ENCODE measurements at places on chromosomes 7 and 10.

DNA sequence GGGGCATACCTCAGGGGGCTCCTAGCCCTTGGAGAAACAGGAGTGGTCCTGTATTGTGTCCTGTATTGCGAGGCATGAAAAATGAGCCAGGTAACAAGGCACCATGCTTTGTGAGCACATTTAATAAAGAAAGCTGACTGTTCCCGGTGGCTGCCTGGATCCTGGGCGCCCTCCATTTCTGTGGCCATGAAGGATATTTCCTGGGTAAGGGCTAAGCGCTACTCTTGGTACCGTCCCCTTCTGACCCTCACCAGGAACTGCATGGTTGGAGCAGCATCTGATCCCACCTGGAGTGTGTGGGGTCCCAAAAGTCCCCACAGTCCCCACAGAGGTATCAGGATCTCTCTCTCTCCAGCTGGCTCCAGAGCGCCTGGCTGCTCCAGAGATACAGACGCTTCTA lies 139.5 kb downstream of the MAPK8 start:
- no peak for DNase-seq

DNA sequence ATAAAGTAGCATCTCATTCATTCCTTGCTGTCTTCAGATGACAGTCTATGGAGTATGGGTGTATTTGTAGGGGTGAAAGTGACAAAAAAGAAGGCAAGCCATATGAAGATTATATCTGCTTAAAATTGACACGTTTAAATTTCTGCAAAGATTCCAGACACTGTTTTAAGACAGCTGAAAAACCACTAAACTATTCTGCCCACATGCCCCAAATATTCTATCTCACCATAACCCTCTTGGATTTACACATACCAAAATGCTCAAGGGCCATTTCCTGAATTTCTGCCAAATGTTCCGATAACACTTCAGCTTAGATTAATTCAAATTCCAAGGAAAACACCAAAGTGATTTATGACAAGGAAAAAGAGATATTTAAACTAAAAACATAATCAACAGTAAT lies 99.9 kb upstream of the IL6 start:
- DNase-seq = no peak

DNA sequence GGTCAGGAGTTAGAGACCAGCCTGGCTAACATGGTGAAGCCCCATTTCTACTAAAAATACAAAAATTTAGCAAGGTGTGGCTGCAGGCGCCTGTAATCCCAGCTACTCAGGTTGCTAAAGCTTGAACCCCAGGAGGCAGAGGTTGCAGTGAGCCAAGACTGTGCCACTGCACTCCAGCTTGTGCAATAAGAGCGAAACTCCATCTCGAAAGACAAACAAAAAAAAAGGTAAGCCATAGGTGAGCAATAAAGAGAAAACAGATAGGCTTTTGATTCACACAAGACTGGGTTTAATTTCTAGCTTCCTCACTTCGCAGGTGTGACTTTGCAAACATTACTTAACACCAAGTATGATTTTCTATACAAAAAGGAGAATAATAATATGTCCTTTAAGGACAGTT lies 72.3 kb upstream of the ACBD5 start:
- no peak for DNase-seq

- no peak for DNase-seq
These were observed 20.7 kb downstream of the TOMM7 start for GRCh38 chr7:22801912-22802311.

DNA sequence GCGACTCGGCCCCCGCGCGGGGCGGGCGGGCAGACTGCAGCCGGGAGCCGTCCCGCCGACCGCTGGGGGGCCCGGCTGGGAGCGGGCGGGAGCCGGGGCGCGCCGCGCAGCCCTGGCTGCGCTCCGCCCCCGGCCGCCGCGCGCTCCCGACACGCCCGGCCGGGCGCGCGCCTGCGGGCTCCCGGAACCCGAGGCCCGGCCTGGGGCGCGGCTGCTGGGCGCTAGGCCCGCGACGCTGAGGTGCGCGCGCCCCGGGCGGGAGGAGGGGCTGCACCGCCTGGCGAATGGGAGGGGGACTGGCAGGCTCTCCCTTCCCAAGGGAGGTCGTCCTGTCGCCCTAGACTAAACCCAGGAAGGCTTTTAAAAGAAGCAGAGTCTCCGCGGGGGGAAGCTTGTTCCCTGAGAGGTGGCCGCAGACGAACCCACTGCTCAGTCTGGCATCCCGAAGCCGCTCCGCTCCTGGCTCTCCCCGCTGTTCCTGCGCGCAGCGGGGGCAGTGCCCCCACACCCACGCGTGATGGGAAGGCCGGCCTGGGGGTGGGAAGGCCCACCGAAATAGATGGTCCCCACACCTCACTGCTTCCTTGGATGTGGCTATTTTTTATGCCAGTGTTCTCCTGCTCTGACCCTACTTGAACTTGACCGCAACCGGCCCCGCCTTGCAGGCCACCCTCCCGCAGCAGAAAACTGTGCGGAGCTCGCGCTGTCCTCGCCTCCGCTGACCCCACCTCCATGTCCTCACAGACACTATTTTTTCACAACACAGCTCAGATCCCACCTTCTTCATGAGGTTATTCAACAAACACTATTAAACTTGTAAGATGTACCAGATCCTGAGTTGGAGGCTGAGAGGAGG lies at the start of gene VOPP1:
VOPP1 (minus strand) TSS at position 125 of the 856 bp plus-strand sequence. CDS start 178 bp downstream, outside the sequence.
- peak; percentile 77 for DNase-seq

DNA sequence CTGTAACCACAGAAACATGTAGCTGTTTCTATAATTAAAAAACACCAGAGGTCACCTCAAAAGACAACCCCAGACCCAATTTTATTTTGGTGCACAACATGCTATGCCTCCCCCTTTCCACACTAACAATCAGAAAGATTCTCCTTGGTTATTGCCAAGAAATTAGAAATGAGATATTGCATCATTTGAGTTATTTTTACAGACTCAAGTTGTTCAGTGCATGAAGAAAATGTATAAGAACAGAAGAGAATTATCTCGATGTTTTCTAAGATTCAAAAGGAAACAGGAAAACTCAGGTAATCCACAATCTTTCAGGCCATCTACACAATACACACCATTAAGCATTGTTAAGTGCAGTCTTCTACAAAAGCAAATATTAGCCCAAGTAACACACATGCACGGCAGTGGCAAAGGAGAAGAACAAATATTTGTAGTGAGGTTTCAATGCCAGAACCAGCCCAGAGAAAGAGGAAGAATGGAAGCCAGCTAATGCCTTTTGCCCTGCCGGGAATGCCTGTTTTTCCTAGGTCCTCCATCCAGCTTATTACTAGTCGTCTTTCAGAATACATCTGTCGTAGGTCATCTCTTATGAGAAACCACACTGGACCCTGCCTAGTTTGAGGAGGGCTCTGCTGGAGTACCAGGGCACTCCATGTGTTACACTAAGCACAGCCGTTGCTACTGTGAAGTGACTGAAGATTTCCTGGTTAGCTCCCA lies 67.6 kb upstream of the C1GALT1 start:
- no peak for DNase-seq

GRCh38 chr10:98608411-98608810 lies 161.7 kb upstream of the HPS1 start:
- DNase-seq = no peak

GRCh38 chr7:132298790-132299189 lies 277.5 kb downstream of the PLXNA4 start:
- no peak for DNase-seq

DNA sequence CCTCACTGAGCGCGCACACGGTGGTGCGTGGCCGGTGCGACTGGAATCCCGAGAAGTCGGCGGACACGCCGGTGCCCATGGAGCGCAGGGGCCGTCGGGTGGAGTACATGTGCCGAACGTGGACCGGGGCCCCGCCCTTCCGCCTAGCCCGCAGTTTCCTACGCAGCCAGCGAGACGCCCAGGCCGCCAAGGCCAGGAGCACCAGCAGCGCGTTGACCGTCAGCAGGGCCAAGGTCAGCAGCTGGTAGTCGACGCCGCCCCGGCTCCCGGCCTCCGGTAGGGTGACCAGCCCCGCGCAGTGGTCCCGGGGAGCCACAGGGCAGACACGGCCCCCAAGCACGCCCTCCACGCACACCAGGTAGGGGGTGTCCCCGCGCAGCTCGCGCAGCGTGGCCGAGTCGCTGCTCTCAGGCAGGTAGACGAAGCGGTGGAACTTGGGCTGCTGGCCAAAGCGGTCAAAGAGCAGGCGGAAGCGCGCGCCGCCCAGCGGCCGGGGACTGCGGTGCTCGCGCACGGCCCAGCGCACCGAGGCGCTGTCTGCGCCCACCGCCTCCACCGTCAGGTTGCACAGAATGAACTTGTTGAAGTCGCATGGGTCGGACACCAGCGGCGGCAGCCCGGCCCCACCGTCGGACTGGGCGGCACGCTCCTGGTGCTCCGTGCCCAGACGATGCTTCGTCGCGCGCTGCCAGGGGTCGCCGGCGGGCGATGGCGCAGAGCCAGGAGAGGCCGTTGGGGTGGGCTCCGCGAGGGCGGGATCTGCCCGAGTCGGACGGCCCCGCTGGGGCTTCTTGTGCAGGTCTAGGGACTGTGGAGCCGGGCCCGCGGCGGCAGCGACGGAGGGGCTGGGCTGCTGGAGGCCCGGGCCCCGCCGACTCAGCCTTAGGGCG lies 2.2 kb downstream of the TRIL start:
- peak; percentile 41 for DNase-seq

DNA sequence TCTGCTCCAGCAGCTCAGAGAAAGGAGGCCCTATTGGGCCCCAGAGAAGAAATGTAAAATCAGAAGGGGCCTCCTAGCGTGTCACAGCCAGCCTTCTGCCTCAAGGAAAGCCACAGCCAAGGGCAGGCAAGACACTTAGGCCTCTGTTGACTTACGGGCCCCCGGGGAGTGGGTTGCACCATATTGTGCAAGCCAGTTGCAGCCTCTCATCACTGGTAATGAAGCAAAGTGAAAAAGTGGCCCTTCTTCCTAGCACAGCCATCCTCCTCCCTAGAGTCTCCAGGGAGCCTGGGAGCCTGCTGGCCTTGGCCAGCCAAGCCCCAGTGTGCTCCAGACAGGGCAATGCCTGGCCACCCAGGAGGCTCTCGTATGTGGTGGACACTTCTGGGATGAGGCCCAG lies 56.2 kb upstream of the GDF10 start:
- no peak for DNase-seq

DNA sequence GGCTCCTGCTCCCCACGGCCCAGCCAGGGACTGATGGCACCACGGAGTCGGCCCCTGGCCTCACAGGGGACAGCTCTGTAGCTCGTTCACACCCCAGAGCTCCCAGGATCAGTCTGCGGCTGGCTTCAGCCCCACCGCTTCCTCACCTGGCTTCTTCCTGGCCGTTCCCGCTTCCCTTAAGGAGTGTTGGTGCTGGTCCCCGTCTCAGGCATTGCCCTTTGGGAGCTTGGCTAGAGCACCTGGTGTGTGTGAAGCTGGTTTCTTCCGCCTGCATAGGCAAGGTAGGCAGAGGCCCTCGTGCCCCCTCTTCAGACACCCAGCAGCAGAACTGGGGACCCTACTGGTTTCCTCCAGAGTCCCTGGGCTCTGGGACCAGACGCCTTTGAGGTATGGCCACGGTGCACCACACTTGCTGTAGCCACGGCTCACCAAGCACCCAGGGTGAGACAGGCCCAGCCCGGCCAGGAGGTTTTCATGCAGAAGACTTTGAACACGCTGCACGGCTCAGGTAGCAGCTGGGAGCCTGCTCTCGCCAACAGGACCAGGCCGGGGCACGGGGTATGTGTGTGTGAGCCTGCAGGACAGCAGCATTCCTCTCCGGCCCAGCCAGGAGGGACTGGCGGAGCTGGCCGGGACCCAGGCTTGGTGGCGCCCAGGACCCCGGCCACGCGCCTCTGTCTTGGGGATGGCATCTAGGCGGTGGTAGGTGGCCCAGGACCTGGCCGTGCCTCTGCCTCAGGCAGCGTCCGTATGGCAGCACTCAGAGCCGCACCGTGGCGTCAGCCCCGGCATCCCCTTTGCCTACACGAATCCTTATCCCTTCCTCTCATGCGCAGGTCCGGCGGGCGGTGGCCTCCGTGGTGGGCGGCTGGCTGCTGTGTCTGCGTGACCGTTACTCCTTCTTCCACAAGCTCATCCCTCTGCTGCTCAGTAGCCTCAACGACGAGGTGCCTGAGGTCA lies 13.2 kb upstream of the PRKAR1B start:
- no peak for DNase-seq

DNA sequence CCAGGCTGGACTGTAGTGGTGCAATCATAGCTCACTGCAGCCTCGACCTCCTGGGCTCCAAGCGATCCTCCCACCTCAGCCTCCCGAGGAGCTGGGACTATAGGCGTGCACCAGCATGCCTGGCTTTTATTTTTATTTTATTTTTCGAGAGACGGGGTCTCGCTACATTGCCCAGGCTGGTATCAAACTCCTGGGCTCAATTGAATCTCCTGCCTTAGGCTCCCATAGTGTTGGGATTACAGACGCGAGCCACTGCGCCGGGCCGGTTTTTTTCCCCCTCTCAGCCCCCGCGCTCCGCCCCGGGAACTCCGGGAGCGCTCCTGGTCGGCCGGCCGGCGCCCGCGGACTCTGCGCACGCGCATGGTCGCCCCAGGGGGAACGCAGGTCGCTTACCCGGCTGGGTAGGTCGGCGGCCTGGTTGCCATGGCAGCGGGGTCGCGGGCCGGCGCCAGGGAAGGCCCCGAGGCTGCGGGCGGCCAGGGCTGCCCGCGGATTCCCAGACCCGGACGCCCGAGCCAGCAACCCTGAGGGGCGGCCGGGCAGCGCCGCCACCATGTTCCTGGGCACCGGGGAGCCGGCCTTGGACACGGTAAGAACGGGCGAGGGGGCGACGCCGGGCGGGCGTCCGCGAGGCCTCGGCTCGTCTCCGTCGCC lies at the start of gene IQCE:
IQCE (plus strand) TSS at position 351 of the 654 bp plus-strand sequence; CDS start at position 554, 203 bp downstream.
- DNase-seq = peak; percentile 95

DNA sequence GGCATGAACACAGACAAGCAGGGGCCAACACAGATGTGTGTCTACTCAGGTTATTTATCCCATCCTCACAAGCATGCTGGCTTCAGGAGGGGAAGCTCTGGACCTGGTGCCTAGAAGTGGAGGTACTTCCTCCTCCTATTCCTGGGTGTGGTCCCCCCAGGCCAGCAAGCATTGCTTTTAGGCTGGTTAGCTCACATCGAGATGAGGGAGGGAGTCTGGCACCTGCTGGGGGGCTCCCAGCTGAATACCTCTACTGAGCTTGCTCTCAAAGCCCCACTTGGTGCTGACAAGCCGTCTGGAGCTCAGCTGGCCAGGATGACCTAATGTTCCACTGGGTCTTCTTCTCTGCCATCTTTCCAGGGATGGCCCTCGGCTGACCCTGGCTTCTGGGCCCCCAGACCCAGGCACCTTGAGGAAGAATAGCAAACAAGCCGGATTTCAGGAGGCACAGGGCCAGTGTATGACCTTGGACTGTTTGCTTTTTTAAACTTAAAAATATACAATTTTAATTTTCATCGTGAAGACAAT lies 26.8 kb downstream of the FAM241B start:
- DNase-seq = no peak

Data from activated T-cell treated with anti-CD3 and anti-CD28 coated beads, Interleukin-2, amount 50 U/mL, for 48 hours (primary cell).